ENCODE measurements at places on chromosomes 5 and 9.
A peak's percentile ranks its signal among the peaks of the same experiment; 100 is the strongest.

- peak; percentile 5 for DNase-seq
Observed at GRCh38 chr5:133200256-133200655, 148.4 kb downstream of the HSPA4 start.

DNA sequence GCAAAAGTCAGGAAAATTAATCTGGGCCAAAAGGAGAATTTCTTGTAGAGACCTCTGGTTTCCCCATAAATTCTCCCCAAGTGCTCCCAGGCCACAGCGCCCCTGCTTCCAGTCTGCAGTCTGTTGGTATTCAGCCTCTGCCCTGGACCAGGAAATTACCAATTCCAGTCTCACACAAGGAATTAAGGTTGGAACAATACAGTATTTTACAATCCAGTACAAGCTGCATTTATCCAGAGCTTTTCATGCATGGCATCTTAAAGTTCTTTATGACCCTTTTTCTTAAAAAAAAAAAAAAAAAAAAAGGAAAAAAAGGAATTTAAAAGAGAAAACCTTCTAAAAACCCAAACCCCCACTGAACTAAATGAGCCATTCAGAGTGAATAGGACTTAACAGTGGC lies 139.6 kb upstream of the RANBP3L start:
- DNase-seq = peak; percentile 15

DNA sequence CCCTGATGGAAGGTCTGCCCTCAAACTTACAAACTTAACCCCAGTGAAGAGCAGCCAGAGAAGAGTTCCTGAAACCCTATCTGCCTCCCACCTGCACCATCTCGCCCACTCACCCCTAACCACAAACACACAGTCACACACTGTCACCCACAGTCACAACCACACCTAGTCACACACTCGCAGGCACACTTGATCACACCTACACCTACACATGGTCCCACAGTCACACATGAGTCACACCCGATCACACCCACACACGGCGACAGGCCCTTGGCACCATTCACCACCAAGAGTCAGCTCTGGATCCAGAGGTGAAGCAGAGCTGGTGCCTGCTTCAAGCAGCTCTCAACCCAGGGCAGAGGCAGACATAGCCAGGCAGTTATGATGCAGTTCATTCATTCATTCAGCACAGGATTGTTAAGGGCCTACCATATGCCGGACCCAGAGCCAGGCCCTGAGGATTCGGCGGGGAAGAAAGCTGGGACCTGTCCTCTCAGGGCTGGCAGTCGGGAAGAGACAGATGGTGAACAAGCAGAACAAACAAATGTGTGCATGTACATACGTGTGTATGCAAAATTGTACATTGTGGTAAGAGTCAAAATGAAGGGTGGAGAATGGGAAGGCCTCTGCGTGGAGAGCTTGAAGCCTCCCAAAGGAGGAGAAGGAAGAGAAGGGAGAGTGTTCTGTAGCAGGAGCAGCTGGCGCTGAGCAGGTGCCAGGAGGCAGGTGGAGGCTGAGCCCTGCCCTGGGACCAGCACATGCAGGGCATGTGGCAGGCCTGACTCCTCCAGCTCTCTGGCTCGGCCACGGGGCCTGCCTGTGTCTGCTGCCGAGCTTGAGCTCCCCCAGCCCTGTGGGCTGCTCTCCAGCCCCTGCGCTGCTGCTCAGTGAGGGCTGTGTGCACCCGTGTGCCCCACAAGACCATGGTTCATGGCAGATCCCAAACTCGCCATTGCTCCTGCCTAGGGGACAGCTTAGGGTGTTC lies 6.4 kb downstream of the TSPAN17 start:
- peak; percentile 68 for DNase-seq

GRCh38 chr9:127489471-127490115 lies 38.3 kb downstream of the LRSAM1 start:
- no peak for DNase-seq

- no peak for DNase-seq
Observed at GRCh38 chr9:227860-228259, 13.2 kb downstream of the DOCK8 start.

DNA sequence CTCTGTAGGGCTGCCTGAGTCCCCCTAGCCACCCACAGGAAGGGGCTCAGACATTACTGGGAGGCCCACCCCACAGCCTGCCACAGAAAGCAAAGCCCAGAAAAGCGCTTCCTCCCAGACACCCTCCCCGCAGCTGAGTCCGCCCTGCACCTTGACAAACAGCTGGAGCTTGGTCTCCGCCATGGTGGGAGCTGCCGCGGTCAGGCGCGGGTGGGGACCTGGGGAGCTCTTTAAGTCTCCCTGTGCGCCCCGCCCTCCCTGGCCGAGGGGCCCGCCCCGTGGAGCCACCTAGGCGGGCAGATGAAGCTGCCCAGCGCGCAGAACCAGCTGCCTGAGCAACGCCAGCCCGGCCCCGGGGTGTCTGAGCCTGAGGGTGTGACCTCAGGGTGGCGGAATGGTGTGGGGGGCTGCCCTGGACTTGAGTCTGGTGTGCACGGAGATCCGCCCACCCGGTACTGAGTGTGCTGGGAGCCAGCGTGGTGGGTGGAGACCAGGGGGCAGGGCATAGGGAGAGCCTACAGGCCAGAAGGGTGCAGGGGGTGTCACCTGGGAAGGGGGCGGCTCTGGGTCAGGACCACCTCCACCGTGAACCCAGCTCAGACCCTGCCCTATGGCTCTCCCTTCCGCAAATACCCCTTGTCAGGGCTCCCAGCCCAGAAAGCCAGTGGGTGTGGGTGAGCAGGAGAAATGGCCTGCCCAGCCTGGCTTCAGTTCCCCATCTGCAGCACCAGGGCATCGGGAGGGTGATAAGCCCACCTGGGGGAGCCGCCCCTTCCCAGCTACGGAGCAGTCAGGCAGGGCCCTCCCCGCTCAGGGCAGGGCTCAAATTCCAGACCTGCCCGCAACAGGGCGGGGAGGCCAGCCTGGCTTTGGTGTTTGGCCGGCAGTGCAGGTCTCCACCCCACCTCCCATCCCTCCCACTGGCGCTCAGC lies at the start of gene CLIC3:
CLIC3 (minus strand) TSS at position 208 of the 932 bp plus-strand sequence; CDS start at position 183, 25 bp downstream.
- DNase-seq = no peak

DNA sequence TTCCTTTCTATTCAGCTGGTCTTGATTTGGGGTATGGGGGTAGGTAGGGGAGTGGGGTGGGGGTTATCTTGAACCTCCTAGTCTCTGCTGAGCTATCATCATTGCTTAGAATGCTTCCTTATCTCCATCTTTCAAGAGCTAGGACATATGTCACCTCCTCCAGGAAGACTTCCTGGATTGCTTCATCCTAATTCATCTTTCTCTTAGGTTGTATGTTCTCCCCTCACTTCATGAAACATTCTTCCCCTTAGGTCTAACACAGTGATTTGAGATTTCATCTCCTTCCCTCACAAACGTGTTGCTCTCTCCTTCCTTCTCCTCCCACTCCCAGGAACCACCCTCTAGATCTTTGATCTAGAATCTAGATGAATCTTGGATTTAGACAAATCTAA lies 2.4 kb upstream of the SYNPO start:
- DNase-seq = no peak

- no peak for DNase-seq
Observed at GRCh38 chr5:88732181-88732633, 150.8 kb downstream of the MEF2C start.

GRCh38 chr9:9396518-9396917 lies 1216.3 kb downstream of the PTPRD start:
- no peak for DNase-seq

DNA sequence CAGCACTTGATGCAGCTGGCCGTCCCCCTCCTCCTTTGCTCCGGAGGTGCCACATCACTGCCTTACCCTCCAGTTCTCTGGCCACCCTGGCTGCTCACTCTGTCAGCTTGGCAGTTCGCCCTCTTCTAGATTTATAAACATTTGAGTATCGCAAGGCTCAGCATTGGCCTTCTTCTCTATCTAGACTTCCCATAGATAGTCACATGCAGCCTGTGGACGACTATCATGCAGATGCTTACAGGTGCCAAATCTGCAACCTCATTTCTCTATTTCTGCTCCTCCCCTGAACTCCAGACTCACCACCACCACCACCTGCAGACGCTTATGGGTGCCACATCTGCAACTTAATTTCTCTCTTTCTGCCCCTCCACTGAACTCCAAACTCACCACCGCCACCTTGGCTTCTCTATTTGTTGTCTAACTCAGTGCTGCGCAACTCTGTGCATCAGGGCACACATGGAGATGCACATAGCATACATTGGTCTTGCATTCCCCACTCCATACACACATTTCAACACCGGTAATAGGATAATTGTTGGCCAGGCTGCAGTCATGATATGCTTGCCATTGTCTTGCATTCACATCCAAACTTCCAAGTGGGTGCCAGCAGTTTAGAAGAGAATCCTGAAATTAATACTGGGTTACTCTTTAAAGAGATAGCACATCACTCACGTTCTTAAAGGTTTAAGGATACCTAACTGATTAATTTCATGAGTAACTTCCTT lies 1.9 kb upstream of the DAP start:
- DNase-seq = peak; percentile 9

DNA sequence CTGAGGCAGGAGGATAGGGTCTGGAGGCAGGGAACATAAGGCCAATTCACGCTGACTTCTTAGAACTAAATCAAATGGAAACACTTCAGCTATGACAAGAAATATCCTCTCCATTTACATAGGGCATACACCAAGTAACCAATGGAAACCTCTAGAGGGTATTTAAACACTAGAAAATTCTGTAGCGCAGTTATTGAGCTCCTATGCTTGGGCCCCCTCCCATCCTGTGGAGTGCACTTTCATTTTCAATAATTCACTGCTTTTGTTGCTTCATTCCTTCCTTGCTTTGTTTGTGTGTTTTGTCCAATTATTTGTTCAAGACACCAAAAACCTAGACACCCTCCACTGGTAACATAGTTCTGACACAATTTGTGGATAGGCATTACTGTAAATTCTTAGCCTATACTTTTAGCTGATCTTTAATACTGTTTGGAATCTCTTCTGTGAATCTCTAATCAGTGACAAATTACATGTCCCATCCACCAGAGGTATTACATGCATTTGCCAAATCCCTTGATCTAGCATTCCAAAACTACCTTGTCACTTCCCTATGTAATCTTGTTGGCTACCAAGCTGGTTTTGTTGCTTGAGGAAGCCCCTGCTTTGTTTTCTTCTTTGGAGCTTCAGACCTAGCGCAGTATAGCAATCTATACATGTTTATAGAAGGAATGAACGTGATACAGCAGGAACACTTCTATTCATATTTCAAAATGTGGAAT lies 61.6 kb downstream of the ST8SIA4 start:
- no peak for DNase-seq

DNA sequence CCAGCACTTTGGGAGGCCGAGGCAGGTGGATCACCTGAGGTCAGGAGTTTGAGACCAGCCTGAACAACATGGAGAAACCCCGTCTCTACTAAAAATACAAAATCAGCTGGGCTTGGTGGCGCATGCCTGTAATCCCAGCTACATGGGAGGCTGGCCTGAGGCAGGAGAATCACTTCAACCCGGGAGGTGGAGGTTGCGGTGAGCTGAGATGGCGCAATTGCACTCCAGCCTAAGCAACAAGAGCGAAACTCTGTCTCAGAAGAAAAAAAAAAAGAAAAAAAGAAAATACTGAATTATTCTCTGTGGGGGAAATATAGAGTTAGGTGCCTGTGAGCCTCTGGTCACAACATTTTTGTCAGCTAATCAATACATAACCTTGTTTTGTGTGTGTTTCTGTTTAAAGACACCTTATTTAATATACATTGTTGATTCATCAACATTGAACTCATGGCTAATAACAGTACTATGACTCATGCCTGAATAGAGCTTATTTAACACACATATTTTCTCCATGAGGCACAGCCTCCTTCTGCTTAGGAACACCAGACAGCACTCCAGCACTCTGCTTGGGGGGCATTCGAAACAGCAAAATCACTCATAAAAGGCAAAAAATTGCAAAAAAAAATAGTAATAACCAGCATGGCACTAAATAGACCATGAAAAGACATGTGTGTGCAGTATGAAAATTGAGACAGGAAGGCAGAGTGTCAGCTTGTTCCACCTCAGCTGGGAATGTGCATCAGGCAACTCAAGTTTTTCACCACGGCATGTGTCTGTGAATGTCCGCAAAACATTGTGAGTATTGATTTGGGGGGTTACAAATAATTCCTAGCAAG lies at the start of gene IL31RA:
IL31RA (plus strand) TSS at position 519 of the 836 bp plus-strand sequence; CDS start at position 733, 214 bp downstream.
- DNase-seq = no peak

DNA sequence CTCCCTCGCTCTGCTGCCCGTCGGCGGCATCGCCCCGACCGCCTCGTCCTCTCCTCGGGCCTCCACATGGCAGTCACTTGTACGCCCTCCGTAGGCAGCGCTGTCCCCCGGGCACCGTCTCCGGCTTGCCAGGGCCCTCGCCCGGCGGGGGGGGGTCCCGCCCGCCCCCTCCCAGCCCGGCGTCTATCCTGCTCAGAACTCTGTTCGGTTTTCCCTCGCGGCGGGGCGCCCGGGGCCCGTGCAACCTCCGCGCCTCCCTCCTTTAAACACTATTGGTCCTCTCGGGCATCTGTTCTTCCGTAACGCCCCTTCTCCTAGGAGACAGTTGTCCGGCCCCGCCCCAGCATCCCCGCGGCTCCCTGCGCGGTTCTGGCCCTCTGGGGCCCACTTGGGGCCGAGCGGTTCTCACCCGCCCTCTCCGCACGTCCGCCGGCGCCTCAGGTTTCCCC lies 831 bp downstream of the ODF2 start:
- DNase-seq = peak; percentile 77

GRCh38 chr9:123349691-123350480 lies 6.1 kb upstream of the CRB2 start:
- DNase-seq = peak; percentile 65

DNA sequence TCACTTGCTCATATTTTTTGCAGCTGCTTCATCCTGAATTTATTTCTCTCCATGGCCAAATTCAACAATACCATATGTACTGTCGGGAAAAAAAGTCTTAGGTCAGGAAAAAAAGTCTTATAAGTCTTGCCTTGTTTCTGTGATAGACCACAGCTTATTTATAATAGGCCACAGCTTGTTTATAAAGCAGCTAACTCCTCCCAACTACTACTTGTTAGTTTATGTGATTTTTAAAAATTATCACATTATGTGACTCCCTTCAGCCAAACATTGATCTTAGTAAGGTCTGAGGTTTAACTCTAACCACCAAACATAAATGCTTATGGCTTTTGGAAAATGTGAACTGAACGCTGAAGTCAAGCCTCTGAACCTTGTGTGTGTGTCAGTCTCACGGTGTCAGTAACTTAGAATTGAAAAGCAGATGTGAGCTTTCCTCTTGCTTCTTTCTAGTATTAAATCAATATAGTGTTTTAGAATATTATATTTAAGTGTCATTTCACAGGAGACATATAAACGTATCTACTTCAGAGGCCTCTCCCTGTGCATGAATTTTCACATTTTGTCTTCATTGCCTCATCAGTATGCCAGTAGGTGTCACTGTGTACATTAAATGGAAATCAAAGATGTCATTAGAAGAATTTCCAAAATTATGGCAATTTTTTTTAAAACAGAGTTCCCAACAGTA lies 51.3 kb downstream of the SNX24 start:
- peak; percentile 39 for DNase-seq

GRCh38 chr9:136796238-136796774 lies at the start of gene CCDC183:
TSS of gene CCDC183 (plus strand) at chr9:136796338. CDS start at chr9:136796398, 60 bp downstream.
- no peak for DNase-seq

GRCh38 chr5:171578049-171578828 lies 158.8 kb downstream of the FGF18 start:
- DNase-seq = no peak

DNA sequence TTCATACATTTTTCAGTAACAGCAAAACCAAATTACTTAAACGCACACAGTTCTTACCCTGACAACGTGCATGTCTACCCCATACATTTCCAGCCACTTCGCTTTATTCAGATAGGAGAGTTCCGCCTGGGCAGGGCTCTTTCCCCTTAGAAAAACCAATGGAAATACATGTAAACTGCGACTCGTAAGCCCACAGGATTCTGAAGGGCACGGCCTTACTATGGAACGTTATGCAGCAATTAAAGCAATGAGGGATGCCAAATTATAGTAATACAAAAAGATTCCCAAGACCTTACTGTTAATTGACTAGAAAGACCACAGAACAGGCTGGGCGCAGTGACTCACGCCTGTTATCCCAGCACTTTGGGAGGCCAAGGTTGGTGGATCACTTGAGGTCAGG lies 64.5 kb downstream of the EPB41L4B start:
- DNase-seq = no peak

Measured in G401 (cell line).